ENCODE measurements at places on chromosomes 13 and 19.

GRCh38 chr19:13057147-13057572 is 45.5 kb downstream of the LYL1 start:
- DNase-seq, result peak; percentile 95

DNA sequence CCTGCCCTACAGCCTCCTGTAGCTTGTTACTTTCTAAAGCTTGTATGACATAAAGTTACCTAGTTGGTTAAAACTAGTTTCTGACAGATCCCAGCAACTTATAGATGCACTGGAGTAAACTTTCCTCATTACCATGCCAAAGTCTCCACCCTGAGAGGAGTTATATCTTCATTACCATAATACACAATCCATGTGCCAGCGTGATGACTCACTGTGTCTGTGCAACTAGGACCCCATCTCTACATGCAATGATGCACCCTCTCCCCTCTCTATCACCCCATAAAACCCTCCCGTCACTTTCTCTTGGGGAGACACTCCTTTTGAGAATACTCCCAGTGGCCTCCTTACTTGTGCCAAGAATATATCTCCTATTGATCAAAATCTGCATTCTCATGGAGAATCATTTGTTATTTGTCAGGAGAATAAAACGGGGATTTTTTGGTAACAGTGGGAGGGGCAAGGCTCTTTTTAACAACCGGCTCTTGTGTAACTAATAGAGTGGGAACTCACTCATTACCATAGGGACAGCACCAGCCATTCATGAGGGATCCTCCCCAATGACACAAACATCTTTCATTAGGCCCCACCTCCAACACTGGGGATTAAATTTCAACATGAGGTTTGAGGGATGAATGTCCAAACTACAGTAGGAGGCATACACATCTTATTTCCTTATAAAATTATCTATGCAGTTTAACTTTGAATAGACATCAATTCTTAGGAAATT is 235.1 kb upstream of the ATXN8OS start:
- DNase-seq, result no peak

GRCh38 chr13:73833325-73834070 is 300.7 kb downstream of the KLF12 start:
- DNase-seq, result no peak

GRCh38 chr19:46155237-46155636 is 7.2 kb downstream of the IGFL2 start:
- no peak for DNase-seq

DNA sequence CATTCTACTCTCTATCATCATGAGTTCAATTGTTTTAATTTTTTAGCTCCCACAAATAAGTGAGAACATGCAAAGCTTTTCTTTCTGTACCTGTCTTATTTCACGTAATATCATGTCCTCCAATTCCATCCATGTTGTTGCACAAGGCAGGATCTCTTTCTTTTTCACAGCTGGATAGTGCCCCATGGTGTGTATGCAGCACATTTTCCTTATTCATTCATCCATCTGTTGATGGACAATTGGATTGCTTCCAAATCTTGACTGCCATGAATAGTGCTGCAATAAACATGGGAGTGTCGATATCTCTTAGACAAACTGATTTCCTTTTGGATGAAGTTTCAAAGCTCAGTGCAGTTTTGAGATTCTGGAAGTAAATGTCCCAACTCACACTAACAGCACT is 326.9 kb downstream of the FGF9 start:
- peak; percentile 90 for DNase-seq

DNA sequence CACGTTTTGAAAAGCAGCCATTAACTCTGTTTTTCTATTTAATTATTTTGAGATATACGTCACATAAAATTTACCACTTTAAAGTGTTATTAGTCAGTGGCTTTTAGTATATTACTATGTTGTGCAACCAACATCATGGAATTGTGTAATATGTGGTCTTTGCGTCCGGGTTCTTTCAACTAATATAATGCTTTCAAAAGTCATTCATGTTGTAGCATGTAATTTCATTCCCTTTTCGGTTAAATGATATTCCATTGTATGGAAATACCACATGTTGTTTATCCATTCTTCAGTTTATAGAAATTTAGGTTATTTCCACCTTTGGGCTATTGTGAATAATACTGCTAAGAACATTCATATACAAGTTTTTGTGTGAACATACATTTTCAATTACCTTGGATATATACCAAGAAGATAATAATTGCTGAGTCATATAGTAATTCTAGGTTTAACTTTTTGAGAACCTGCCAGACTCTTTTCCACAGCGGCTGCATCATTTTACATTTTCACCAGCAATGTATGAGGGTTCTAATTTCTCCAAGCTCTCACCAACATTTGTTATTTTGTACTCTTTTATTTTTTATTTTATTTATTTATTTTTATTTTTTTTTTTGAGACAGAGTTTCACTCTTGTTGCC is 28.1 kb upstream of the CLDN10 start:
- DNase-seq, result no peak

- no peak for DNase-seq
These were observed 91.4 kb downstream of the COL4A1 start for GRCh38 chr13:110215606-110216005.

- DNase-seq, result no peak
These were observed 9.9 kb downstream of the ZNF665 start for GRCh38 chr19:53183146-53183764.

- DNase-seq, result no peak
These were observed 1.0 kb upstream of the RPS5 start for GRCh38 chr19:58385891-58386575.

DNA sequence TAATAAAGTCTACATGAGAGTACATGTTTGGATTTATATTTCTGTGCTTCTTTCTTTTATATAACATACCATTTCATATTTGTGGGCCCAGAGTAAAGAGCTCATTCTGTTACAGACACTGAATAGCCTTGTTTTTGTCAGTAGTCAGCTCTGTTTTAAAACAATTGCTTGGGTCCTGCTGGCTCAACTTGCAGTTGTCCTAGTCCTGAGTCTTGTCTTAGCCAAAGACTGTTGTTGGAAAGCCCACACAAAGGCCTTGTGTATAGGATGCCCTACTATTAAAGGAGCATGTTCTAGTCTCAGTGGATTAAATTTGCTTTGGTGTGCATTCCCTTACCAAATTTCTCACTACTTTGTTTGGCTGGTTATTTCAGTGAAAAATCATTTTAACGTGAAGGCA is 3.8 kb upstream of the KCNRG start:
- no peak for DNase-seq

- no peak for DNase-seq
These were observed 4.2 kb upstream of the TEX29 start for GRCh38 chr13:111316161-111316730.

DNA sequence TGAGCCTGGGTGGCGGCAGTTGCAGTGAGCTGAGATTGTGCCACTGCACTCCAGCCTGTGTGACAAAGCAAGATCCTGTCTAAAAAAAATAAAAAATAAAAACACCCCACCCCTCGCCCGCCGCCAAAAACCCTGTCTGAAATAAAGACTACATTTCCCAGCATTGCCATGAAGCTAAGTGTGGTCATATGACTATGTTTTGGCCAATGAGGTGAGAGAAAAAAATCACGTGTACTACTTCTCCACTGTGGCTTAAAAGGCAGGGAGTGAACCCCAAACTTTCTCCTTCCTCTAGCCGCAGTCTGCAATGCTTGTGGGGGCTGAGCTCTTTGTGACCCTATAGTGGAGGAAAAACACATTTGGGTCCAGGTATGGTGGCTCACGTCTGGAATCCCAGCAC is 54.9 kb downstream of the COLGALT1 start:
- no peak for DNase-seq

DNA sequence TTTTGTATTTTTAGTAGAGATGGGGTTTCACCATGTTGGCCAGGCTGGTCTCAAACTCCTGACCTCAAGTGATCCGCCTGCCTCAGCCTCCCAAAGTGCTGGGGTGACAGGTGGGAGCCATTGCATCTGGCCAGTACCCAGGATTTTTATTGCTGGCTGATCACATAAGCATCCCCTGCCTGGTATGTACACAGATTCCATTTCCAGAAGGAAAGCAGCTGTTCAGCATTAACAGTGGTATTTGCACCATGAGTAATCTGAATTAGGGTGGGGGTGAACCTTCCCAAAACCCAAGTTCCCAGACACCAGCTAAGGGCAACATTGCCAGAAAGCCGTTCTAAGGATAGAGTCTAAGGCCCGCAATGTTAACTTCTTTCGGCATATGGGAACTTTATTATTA is 7.3 kb downstream of the ZNF555 start:
- DNase-seq, result no peak

DNA sequence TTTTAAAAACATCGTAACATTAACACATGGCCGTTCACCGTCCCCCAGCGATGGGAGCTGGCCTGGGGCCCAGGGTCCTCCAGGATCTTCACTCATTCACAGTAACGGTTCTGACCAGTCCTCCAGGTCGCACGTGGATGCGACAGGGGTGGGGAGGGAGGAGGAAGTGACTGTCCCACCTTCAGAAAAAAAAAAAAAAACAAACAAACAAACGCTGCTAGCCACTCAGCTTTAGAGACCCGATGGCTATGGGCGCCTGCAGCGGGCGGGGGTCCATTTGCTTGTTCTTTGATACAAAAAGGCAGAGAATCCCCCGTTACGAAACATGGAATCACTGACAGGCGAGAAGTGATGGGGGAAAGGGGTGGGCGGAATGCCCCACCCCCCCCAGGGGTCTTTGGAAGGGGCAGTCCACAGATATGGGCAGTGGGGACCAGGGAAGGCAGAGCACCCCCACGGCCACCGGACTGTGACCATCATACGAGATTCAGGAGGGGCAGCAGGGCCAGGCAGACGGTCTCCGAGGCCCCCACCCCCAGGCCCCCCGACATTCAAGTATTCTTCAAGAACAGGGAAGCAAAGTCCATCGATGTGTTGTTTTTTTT is 13.3 kb downstream of the MKNK2 start:
- no peak for DNase-seq

GRCh38 chr13:40271271-40271885 is 395.1 kb downstream of the FOXO1 start:
- DNase-seq, result no peak

- DNase-seq, result no peak
These were observed 525.0 kb upstream of the SLITRK6 start for GRCh38 chr13:86324191-86324590.

DNA sequence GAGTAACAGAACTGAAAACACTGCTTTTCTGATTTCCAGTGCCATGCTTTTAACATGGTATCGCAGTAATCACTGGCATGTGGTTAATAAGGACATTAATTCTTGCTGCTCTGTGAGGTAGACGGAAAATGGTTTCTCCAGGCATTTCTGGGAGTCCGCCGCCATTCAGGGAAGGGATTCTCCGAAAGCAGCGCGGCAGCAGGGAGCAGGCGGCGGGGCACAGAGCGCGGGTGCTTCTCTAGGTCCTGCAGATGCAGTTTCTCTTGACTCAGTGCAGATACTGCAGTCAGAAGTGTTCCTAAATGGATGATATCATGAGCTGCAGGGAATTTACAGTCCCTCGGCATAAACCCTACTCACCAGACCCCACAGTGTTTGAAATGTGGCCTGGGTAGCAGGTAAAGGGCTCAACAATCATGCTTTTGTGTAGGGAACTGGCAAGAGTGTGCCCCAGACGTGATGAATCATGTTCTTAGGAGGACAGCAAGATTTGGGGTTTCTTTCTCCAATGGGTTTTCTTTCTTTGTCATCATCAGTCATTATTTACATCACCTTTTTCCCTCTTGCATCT is 338.6 kb upstream of the ARGLU1 start:
- no peak for DNase-seq

DNA sequence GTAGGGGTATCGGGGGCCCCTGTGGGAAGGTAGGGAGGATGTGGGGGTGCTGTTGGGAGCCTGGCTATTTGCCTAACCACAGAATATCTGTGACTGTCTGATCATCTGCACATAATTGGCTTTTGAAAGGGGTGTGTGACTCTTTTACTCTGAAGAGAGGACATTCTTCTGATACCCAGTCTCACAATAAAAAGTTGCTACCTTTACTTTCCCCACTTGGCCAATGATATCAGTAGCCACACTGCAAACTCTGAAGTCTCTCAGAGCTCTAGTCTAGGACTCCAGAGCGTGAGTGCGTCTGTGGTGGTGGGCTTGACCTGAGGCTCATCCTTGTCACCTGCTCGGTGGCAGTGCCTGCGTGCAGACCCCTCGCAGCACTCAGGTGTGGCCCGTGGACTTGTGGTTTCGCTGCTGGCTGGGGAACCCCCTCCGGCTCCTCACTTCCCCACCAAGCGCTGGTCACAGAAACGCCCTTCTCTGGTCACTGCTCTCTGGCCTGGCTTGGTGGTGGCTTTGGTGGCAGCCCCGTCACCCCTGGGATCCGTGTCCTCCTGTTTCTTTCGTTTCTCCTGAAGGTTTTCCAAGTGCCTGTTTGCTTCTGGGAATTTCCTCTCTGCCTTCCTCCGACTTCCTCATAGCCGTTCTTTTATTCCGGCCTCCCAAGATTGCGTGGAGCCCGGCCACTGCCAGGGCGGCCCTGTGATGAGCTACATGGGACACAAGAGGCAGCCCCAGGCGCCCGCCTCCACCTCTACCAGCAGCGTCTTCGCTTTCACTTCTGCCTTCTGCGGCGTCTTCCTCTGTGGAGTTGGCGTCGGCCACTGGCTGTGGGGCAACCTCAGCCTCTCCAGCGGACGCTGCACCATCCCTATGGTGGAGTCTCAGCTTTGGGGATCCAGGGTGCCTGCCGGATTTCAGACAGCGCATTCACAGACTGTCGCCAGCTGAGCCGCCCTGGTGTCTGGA is 78.0 kb downstream of the ATP11A start:
- DNase-seq, result no peak

DNA sequence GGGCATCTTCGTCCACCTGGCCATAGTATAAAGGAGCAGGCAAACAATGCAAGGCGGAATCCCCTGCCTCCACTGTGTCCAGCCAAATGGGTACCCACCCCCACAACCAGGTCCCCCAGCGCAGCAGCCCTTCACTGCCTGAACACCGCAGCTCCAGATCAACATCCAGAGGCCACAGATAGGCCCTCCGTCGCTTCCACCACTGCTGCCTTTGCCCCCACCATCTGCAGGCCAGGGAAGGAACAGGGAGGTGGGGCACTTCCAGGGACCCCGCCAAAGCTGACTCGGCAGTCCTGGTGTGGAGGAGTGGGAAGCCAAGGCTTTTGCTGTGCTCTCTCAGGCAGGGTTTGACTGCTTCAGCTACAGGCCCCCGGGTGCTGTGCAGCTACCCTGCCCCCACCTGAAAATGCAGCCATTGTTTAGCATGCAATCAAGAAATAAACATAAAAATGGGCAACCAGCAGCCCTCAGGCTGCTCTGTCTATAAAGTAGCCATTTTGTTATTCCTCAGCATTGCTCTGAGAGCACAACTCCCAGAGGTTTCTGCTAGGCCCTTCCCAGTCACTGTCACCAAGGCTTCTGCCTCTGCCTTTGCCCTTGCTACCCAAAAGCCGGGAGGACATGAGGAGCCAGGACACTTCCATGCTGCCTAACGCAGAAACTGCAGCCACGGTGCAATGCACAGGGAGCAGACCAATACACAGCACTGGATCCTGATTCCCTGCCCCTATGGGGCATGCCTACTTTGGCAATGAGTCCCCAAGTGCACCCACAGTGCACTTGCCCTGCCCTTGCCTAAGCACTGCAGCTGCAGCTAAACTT is 733.2 kb upstream of the KLHL1 start:
- DNase-seq, result no peak

All from COR-L47 (cell line).